GF-D8 (cell line): ENCODE measurements at places on chromosomes 12 and 14.

- no peak for DNase-seq
Measured at GRCh38 chr12:121366063-121366459, 13.8 kb upstream of the ANAPC5 start.

DNA sequence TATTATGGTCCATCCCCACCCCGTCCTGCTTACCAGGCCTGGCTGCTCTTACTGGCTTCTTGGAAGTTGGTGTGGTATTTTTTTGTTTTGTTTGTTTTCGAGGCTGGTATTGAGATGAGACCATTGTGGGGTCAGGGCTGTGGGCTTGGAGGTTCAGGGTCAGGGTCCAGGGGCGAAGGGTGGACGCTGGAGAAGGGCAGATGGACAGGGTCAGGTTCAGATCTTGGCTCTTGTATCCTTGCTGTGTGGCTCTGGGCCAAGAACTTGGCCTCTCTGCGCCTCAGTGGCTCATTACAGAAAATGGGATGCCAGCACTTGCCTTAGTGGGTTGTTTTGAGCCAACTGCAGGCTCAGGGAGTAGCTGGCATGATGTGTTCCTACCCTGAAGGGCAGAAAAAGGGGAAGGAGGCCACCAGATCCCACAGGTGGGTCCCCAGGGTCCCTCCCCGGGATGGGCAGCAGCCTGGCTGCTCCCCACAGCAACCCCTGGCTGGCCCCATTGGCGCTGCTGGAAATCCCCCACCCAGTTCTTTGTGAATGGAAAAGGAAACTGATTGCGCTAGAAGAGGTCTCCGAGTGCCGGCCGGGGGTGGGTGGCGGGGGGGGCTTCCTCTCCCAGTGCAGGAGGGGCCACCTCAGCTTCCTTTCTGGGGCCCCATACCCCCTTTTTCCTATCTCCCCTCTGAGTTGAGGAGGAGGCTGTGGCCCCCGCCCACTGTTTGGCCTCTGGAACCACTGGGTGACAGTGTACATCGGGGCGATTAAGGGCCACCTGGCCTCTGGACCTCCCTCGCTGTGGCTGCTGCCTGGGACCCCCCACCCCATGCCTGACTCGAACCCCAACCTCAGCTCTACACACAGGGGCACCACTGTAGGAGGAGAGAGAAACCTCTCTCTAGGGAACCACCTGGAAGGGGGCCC lies 25.0 kb downstream of the SH2B3 start:
- peak; percentile 77 for DNase-seq

GRCh38 chr12:104463368-104463767 lies 6.6 kb downstream of the CHST11 start:
- DNase-seq: peak; percentile 31

- no peak for DNase-seq
Measured at GRCh38 chr14:64515053-64515452, 10.5 kb downstream of the ZBTB1 start.

DNA sequence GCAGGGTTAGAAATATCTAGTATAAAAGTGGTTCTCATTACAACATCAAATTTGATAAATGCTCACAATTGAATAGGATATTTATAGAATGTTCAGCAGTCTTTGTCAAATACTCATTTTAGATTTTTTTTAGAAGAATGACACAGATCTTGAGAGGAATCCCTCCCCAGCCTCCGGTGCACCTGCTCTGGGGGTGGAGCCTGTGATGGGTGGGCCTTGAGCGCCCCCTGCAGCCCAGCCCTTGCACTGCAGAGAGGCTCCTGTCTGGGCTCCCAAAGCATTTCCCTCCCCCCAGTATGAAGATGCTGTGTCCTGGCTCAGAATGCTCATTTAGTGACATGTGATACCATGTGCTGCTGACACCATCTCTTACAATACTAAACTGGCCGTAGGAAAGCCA lies 792.3 kb downstream of the TMEM121 start:
- DNase-seq: no peak

GRCh38 chr12:118033902-118034301 lies 17.4 kb downstream of the RFC5 start:
- DNase-seq: no peak

- peak; percentile 14 for DNase-seq
Measured at GRCh38 chr12:50934371-50934851, 17.9 kb upstream of the HIGD1C start.

- DNase-seq: no peak
Measured at GRCh38 chr14:100010679-100011078, 54.5 kb upstream of the EVL start.

GRCh38 chr14:64217308-64217707 lies 76.9 kb downstream of the ESR2 start:
- DNase-seq: no peak

GRCh38 chr14:100086361-100086760 lies 21.1 kb downstream of the EVL start:
- no peak for DNase-seq

GRCh38 chr14:103889313-103890051 lies 38.8 kb upstream of the TDRD9 start:
- no peak for DNase-seq

GRCh38 chr12:131056626-131057025 lies 102.9 kb downstream of the ADGRD1 start:
- no peak for DNase-seq

GRCh38 chr12:93318720-93319522 lies 58.8 kb upstream of the NUDT4 start:
- no peak for DNase-seq

DNA sequence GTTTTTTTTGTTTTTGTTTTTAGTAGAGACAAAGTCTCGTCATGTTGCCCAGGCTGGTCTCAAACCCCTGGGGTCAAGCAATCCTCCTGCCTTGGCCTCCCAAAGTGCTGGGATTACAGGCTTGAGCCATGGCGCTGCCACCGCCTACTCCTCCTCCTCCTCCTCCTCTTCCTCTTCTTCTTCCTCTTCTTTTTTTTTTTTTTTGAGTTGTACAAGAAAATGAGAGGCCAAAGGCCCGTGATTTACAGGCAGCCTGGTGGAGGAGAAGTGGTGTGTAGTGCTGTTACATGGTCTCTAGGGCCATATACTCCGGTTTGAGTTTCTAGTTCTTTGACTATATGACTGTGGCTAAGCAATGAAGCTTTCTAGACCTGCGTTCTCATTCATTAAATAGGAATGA lies 29.6 kb upstream of the SPPL3 start:
- DNase-seq: no peak

- no peak for DNase-seq
Measured at GRCh38 chr12:25644979-25645378, 91.9 kb upstream of the LMNTD1 start.

GRCh38 chr14:55139696-55140509 lies 10.9 kb downstream of the LGALS3 start:
- DNase-seq: no peak

GRCh38 chr12:104049278-104049902 lies 597 bp downstream of the GLT8D2 start:
- DNase-seq: no peak

DNA sequence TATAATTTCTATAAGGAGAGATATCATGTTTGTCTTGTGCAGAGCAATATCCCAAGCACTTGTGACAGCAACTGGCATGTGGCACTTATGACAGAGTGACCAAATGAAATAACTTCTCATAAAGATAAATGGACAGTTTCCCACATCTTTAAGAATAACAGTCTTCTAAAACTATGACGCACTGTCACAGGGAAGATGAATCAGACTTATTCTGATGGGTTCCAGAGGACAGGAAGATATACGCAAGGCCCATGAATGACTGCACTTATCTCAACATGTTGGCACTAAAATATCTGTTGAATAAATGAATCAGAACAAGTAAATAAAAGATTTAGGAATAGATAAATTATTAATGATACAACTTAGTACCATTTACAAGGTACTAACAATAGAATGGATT lies 465.8 kb upstream of the SYT1 start:
- no peak for DNase-seq

DNA sequence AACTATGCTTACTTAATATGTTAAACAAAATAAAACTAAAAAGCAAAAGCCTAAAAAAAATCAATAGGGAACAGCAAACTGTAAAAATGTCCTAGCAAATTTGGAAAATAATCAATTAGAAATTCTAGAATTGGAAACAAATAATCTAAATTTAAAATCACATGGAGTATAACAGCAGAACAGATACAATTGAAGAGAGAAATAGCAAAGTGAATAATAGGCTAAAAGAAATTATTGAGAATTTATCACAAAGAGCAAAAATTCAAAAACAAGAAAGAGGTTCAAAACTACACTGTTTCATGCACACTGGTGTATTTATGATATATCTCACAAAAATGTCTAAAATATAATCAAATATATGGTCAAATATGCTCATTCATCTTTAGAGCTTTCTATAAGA lies 231.9 kb downstream of the GPHN start:
- DNase-seq: no peak

DNA sequence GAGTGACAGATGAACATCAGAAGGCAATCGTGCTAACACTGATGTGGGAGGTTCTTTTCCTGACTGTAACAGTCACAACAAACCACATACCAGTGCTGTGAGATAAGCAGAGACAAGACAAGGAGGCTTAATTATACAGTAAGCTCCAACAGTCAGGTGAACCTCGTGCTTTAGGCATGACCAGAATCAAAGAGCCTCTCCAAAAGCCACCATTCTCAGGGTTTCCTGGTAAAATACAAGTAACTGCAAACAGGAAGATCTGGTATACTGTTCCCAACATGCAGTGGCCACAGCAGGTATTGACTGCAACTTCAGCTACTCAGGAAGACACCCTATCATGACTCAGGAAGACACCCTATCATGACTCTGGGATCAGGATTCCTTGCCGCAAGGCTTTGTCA lies 47.3 kb upstream of the GTF2A1 start:
- DNase-seq: no peak

DNA sequence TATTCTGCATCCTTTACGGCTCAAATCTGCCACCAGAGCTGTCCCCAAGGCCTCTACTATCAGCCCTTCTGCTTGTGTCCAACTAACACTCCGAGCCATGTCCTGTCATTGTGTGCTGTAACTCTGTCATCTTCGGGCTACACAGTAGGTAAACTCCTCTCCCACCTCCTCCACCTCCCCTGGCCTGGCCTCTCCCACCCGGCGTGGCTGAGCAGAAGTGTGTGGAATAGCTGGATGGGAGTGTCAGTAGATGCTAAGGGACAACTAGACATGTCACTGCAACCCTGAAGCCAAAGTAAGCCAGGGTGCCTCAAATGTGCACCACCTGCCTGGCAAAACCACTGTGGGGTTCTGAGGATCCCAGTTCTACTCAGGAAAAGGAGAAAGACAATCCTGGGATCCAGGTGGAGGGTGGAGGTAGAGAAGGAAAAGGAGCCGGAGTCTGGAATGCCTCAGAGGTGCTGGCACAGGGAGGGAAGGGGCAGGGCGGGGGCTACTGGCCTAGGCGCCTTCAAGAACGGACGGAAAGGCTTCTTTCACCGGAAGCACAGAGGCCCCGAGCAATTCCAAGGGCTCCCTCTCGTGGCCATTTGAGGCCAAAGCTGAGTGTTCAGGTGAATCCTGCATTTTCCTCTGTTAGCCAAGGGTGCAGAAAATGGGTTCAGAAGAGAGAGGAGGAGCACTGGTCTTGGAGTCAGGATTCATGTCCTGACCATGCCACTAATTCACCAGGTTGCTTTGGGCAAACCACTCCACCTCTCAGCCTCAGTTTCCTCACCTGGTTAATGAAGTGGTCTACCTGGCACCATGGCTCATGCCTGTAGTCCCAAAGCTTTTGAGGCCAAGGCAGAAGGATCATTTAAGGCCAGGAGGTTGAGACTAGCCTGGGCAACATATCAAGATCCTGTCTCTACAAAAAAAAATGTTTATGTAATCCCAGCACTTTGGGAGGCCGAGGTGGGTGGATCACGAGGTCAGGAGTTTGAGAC lies 20.5 kb upstream of the FAM181A start:
- no peak for DNase-seq

DNA sequence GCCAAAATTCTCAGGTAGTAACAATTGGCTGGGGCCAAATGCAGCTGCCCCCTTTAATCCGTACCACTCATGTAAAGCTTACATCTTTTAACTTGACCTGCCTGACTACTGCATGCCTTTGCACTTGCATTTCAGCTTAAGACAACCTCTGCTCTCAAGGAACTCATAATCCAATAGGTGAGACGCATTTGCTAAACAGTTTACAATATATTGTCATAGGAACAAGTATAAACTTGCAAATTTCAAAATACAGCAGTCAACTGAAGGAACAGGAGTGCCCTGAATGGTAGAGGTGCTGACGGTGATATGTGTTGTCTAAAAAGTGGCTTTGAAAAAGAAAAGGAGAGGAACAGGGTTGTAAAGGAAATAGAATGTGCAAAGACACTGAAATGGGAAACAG lies 3.6 kb upstream of the BRMS1L start:
- no peak for DNase-seq

DNA sequence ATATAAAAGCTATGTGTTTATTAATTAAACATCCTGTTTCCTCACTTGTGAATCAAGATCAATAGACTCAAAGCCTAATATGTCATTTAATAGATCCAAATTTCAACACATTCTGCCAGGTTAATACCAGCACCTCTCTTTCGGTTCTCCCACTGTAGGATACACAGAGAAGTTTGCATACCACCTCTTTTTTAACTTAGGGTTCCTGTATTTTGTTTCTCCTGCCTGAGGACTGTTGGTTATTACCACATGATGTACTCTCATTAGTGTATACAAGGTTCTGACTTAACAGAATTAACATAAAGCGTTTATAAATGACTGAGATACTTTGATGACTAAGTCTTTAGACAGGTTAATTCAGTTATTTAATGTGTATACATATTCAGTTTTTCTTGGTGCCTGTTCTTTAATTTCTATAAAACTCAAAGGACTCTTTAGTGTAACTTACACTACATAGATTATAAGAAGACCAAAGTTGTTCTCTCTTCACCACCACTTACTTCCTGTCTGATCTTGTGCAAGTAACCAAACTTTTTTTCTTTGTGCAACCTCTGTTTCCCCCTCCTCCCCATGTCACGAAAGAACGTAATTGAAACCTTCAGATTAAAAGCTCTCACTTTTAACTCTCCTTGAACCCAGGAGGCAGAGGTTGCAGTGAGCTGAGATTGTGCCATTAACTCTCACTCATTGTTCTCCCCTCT lies 89.8 kb upstream of the DNM1L start:
- peak; percentile 96 for DNase-seq

- no peak for DNase-seq
Measured at GRCh38 chr12:53972152-53972702, 699 bp upstream of the HOXC11 start.

DNA sequence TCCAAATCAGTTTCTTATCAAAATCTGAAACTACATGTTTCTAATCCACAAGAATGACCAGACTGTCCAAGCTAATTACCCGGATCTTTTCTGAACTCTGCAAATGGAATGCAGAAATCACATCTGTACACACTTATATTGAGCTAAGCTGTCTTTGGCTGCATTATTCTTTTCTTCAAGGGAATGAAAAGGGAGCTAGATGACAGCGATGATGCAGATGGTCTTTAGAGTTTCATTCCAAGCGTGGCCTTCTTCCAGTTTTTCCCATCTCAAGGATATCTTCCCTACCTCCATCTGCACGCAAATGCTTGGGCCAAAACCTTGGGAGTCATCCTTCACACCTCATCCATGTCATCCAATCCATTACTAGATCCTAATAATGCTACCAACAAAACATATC lies 12.6 kb downstream of the KCNH5 start:
- no peak for DNase-seq

GRCh38 chr14:24360281-24360680 lies 7.7 kb upstream of the NFATC4 start:
- no peak for DNase-seq
